Nephron progenitor cell (in vitro differentiated cells): ENCODE measurements at places on chromosomes 2 and 18.

DNA sequence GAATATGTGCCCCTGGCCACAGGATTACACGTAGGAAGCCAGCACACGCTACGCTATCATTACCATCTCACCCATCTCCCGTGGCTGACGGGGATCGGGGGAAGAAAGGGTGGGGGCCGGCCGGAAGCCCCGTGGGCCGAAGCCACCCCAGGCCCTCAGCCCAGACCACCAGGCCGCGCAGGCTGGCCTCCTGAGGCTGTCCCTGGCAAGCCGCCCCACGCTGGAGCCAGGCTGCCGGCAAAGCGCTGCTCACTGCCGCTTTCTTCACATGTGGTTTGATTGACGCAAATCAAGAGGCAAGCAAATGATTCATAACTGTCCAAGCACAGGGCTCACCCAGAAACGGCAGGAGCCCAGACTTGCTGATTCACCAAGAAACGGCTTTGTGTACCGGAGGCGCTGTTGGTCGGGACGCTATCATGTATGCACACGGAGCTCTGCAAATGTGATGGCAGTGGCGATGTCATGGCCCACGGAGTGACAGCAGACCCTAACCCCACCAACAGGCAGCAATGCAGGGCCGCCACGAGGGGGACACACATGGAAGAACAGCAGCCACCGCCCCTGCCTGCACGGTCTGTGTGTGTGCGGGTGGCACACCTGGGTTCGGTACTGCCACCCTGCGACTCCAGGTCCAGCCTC lies 125.7 kb downstream of the HDAC4 start:
- H3K36me3 ChIP-seq, result peaks cover 18% of the 10 kb centered on the region
- no peak overlapping the region for H3K27ac ChIP-seq
- no peak overlapping the region for H3K4me3 ChIP-seq
- peaks cover 68% of the 10 kb centered on the region for H3K4me1 ChIP-seq
- no peaks in the 10 kb centered on the region for H3K27me3 ChIP-seq

- H3K4me1 ChIP-seq, result peaks cover 4% of the 10 kb centered on the region
- H3K4me3 ChIP-seq, result no peak overlapping the region
- H3K36me3 ChIP-seq, result no peaks in the 10 kb centered on the region
- H3K27ac ChIP-seq, result no peak overlapping the region
Measured at GRCh38 chr2:17069564-17069963, 403.9 kb upstream of the CYRIA start.

GRCh38 chr2:234420408-234420807 lies 76.5 kb downstream of the ARL4C start:
- peaks cover 32% of the 10 kb centered on the region for H3K4me1 ChIP-seq
- peak; percentile 14 for DNase-seq

DNA sequence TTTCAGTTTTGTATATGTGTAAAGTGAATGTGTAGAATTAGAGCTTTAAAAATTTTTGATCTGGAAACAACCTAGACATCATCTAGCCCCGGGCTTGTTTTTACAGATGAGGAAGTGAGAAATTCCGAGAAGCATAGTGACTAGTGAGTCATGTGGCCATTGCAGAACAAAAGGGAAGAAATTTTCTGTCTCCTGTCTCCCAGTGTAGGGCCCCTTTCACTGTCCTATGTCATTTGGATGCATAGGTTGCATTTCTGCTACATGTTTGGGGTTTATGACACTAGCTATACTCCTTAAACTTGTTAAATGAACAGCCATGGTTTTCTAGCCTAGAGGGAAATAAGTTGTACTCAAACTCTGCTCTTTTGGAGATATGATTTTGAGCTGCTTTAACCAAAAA lies 84.6 kb downstream of the PLCL1 start:
- H3K27me3 ChIP-seq, result no peaks in the 10 kb centered on the region
- H3K4me3 ChIP-seq, result no peak overlapping the region
- H3K4me1 ChIP-seq, result peaks cover 18% of the 10 kb centered on the region
- no peak for DNase-seq

- DNase-seq, result no peak
- H3K27ac ChIP-seq, result no peak overlapping the region
- H3K4me3 ChIP-seq, result no peak overlapping the region
- H3K27me3 ChIP-seq, result peaks cover 33% of the 10 kb centered on the region
- no peaks in the 10 kb centered on the region for H3K36me3 ChIP-seq
Measured at GRCh38 chr18:46615720-46616119, 41.3 kb downstream of the LOXHD1 start.

DNA sequence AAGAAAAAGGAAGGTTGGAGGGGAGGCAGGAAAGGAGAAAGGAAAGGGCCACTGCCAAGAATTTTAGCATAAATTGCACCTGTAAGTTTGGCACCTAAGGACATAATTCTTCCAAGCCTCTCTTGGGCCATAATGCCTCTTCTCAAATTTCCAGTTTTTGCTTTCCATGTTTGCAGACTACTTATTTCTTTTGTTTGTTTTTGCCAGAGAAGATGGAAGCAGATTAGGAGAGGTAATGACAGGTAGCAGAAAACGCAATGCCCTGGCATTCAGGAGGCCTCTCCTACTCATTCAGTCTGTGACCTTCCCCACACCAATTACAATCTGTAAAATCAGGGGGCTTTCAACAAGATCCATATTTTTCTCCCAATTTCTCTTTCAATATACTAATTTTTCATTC lies 56.8 kb downstream of the MRPL33 start:
- H3K4me3 ChIP-seq, result no peak overlapping the region
- H3K4me1 ChIP-seq, result no peaks in the 10 kb centered on the region
- H3K27ac ChIP-seq, result no peak overlapping the region

DNA sequence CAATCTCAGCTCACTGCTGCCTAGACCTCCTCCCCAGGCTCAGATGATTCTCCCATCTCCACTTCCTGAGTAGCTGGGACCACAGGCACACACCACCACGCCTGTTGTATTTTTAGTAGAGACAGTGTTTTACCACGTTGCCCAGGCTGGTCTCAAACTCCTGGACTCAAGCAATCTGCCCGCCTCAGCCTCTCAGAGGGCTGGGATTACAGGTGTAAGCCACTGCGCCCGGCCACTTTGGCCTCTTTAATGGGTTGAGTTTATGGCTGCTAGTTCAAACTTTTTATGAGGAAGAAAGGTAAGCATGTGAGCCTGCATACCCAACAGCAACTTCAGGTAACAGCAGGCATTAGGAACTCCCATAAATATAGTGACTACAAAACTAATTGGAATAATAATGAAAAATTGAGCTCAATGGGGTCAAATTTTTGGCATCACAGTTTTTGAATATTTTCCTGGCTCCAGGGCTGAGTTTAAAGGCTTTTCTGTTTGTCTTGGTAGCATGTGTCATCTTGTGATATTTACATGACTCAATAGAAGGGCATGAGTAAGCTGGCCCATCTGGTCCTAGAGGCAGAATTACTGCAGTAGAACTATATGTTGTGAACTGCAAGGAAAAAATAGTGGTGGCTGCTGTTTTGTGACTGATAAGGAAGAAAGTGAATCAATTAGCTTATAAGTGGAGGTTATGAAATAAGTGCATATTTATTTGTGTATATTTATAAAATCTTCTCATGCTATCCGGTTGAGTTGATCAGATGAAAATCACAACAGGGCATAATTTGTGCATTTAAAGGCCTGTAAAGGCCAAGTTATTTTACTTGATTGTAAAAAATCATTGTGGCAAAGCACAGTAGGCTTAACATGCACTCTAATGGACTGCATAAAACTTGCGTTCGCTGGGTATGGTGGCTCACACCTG lies 24.8 kb downstream of the GALM start:
- H3K4me3 ChIP-seq, result no peak overlapping the region
- peaks cover 66% of the 10 kb centered on the region for H3K36me3 ChIP-seq
- H3K27me3 ChIP-seq, result peaks cover 4% of the 10 kb centered on the region
- H3K27ac ChIP-seq, result peak overlapping the region; percentile 37

DNA sequence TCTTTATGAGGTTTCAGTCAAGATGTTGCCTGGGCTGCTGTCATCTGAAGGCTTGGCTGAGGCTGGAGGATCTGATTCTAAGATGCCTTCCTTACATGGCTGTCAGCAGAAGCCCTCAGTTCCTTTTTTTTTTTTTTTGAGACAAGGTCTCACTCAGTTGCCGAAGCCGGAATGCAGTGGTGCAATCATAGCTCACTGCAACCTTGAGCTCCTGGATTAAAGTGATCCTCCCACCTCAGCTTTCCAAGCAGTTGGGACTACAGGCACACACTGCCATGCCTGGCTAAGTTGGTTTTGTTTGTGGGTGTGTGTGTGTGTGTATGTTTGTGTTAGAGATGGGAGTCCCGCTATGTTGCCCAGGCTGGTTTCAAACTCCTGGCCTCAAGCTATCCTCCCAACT lies 13.1 kb upstream of the SLC35F5 start:
- H3K36me3 ChIP-seq, result peaks cover 4% of the 10 kb centered on the region
- no peak for DNase-seq
- H3K4me1 ChIP-seq, result peaks cover 9% of the 10 kb centered on the region
- H3K4me3 ChIP-seq, result no peak overlapping the region

DNA sequence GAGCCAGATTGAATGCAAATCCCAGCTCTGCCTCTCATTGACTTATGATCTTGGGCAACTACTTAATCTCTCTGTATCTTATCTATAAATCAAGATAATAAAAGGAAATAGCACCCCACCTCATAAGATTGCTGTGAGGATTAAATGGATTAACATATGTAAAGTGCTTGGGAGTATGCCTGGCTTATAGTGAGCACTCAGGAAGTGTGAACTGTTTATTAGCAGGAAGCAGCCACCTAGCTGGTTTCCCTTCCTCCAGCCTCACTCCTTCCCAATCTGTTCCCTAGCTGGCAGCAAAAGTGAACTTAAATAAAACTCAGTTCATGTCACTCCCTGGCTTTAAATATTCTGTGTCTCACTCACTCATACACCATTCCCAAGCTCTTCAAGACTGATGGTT lies 526.6 kb upstream of the PKDCC start:
- H3K4me3 ChIP-seq, result no peak overlapping the region
- H3K36me3 ChIP-seq, result no peaks in the 10 kb centered on the region
- no peaks in the 10 kb centered on the region for H3K27me3 ChIP-seq
- no peak overlapping the region for H3K27ac ChIP-seq
